ENCODE measurements at places on chromosomes 11 and 22.

GRCh38 chr11:29153078-29153477 lies 863.8 kb downstream of the KCNA4 start:
- DNase-seq: no peak

DNA sequence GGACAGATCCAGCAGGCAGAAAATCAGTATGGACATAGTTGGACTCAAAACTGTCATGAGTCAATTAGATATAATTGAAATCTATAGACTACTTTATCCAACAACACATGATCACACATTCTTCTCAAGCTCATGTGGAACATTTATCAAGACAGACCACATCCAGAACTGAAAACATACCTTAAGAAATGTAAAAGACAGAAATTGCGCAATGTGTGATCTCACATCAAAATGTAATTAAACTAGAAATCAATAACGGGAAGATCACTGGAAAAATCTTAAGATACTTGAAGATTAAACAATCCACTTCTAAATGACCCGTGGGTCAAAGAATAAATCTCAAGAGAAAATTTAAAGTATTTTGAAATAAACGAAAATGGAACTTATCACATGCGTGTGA lies 435.3 kb downstream of the OPCML start:
- DNase-seq: no peak

- no peak for DNase-seq
Observed at GRCh38 chr11:44709281-44709562, 17.5 kb upstream of the TSPAN18 start.

GRCh38 chr11:8720352-8720751 lies 37.8 kb downstream of the RPL27A start:
- DNase-seq: no peak

- no peak for DNase-seq
Observed at GRCh38 chr22:47294222-47294532, 531.7 kb downstream of the TBC1D22A start.

GRCh38 chr11:46529095-46529905 lies 64.5 kb downstream of the AMBRA1 start:
- DNase-seq: peak; percentile 78

GRCh38 chr22:44381761-44382115 lies 69.0 kb upstream of the SHISAL1 start:
- no peak for DNase-seq

DNA sequence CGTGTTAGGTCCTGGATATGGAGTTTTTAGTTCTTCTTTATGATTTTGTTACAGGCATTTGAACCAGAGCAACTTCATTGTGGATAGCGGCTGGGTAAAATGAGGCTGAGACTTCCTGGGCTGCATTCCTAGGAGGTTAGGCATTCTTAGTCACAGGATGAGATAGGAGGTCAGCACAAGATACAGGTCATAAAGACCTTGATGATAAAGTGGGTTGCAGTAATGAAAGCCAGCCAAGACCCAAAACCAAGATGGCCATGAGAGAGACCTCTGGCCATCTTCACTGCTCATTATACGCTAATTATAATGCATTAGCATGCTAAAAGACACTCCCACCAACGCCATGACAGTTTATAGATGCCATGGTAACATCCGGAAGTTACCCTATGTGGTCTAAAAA lies 23.4 kb upstream of the CLMP start:
- DNase-seq: no peak
